ELR (cell line): ENCODE measurements at places on chromosomes 6 and 20.
A peak's percentile ranks its signal among the peaks of the same experiment; 100 is the strongest.

DNA sequence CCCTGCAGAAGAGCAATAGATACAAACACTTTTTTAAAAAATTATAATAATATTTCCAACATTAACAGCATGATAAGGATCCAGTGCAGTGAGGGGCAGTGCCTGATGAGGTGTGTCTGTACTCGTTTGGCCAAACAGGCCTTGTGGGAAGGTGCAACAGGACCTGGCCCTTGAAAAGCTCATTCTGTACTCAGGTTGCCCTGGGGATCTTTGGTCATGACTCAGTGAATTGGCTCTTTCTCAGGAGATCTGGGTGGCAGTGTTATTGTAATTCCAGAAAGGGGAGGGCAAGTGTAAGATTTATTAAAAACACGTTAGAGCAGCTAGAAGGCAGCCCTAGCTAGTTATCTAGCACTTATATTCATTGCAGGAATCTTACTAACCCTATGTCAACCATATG lies 2.9 kb upstream of the SPINT3 start:
- DNase-seq: peak; percentile 8

- no peak for DNase-seq
These were observed 89.8 kb upstream of the ATXN1 start for GRCh38 chr6:16851044-16851540.

DNA sequence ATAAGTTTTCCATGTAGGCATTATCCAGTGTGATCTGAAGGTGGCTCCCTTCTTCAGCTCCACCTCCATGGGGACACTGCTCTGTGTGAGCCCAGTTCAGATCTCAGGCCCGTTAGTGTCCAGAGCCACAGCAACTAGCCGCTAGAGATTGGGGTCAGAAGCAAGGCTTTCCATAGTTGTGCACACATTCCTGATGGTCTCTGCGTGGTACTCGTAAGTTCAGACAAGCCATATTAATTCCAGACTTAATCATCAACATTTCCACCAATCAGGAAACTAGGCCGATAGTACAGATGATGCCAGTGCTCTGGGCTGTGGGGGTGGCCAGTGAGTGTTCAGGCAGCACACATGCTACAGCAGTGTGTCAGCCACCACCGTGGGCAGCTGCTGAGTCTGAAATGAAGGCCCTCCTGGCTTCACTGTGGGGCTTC lies 17.5 kb upstream of the SYNCRIP start:
- peak; percentile 97 for DNase-seq

DNA sequence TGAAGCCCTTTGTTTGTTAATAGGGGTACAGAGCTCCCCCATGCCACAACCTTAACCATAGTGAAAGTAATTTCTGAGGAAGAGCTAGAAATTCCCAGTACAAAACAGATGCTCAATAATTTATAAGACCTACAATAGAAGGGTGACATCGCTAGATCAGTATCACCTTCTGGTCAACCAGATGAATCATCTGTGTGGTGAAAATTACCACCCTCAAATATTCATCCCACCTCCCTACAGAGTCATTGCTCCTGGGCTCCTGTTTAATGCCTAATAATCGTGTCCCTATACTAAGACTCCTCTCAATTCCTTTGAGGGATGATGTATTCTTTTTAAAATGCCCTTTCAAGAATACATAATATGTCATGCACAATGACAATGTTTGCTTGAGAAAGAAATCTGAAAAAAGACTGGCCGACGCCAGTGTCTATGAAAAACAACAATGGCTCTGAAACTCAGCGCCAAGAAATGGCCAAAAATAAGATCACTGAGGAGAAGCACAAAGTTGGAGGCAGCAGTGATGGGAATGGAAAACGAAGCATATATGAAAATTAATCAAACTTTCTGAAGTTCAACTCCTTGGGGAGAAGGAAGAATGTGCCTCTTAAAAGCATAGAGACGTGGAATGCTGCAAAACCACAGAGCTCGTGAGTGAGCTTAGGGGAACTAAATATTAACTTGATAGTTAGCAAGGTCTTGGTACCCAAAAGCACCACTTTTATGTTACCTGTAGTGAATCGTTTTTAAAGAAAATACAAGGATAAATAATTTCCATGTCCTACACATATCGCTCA lies 11.0 kb upstream of the ADGRF5 start:
- peak; percentile 70 for DNase-seq

GRCh38 chr20:7728338-7728737 lies 211.9 kb downstream of the HAO1 start:
- DNase-seq: peak; percentile 40

DNA sequence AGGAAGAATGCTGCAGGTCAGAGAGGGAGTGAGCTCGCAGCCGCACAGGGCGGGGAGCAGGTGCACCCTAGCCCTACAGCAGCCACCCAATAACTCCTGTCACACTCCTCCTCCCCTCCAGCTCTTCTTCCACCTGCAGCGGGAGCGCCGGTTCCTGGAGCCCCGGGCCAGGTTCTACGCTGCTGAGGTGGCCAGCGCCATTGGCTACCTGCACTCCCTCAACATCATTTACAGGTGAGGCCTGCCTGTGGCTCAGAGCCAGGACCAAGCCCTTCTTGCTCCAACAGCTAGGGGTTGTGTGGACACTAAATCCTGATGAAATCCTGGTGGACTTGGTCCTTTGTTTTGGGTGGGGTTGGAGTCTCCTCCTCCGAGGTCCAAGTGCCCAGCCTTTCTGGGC lies 11.7 kb downstream of the SGK2 start:
- DNase-seq: no peak

GRCh38 chr6:6772751-6773150 lies 184.2 kb downstream of the LY86 start:
- no peak for DNase-seq

DNA sequence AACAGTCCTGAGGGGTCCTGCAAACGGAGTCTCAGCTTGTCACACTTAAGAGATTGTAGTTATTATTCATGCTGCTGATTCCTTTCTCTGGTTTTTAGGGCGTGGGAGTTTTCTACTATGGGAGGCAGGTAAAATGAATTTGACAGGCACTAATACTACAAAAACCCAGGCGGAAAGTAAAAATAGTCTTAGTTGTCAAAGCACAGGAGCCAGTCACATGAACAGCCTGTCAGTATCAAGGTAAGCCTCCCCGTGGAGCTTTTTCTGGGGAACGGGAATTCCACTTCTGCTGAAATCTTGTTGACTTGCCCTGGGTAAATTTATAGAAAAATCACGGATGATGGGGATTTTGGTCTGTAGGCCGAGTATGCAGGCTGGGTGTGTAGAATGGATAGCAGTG lies 79.8 kb downstream of the SLC24A3 start:
- DNase-seq: no peak

- DNase-seq: no peak
These were observed 53.4 kb upstream of the TINAG start for GRCh38 chr6:54254886-54255285.

DNA sequence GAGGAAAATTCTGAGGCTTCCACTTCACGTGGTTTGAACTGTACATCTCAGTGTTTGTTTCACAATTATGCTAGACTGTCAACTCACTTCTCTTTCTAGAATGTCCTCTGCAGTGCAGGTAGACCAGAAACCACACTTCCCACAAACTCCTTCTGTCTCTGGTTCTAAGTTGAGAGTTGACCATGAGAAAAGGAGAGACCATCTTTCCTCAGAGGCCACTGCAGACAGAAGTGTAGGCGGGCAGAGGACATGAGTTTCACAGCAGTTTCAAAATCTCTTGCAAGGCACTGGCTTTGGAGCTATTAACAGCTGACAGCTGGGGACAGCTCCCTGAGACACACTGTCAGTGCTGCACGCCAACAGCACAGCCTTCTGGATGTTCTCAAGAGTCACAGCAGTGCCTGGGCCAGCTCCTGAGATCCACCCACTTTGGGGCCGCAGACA lies 55.4 kb upstream of the MOXD1 start:
- no peak for DNase-seq

DNA sequence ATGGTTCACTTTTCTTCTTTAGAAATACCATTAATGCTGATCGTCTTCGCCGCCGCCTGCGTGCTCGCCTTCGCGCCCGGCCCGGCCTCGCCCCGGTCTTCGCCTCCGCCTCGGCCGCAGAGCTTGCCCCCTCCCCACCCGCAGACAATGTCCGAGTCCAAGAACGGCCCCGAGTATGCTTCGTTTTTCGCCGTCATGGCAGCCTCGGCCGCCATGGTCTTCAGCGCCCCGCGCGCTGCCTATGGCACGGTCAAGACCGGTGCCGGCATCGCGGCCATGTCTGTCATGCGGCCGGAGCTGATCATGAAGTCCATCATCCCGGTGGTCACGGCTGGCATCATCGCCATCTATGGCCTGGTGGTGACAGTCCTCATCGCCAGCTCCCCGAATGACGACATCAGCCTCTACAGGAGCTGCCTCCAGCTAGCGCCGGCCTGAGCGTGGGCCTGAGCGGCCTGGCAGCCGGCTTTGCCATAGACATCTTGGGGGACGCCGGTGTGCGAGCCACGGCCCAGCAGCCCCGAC lies 4.8 kb upstream of the PRPH2 start:
- peak; percentile 25 for DNase-seq

DNA sequence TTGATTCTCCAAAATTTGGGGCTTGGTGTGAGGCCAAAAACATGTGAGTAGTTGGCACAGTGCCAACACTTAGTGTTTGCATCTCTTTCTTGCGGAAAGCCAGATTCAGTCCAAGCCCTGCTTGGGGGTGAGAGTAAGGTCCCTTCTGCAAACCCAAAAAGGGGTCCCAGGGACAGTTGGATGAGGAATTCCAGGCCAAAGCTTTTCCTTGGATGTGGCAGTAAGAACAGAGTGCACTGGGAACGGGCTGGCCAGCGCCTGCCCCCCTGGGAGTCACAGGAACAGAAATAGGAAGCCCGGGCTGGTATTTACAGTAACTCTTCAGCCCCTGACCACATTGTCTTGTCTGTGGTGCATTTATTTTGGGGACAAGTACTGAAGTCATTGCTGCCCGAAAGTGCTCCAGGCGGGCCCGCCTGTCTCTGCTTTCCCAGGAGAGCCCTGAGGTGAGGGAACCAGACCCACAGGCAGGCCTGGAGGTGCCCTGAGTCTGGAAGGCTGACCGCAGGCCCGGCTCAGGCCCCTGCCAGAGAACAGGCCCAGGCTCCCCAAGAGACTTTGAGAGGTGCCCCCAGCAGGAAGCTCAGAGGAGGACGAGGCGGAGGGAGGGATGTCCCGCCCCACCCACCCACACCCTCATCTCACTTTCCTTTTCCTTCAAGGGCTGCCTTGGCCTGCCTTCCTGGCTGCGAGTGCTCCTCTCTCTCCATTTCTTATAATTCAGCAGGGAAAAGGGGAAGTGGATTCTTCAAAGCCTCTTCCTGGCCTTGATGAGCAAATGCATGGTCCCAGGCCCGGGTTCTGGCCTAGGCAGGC lies 218.4 kb downstream of the MAFB start:
- DNase-seq: no peak

DNA sequence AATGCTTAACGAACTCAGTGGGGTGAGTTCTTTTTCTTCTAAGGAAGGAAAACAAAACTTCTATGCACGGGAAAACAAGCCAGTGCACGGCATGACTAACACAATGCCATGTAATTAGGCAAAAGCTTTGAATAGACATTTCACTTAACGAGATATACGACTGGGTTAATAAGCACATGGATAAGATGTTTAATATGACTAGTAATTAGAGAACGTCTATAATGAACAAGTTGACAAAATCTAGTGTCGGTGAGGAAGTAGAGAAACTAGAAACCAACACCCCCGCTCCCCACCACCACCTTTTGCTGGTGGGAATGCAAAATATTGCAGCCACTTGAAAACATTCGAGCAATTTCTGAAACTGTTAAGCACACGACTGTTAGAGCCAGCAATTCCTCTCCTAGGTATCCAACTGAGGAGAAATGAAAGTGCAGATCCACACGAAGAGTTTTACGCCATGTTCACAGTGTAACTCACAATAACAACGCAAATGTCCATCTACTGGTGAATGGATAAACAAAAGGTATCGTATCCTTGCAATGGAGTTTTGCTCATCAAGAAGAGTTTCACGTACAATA lies 644.9 kb upstream of the AGPAT4 start:
- no peak for DNase-seq

DNA sequence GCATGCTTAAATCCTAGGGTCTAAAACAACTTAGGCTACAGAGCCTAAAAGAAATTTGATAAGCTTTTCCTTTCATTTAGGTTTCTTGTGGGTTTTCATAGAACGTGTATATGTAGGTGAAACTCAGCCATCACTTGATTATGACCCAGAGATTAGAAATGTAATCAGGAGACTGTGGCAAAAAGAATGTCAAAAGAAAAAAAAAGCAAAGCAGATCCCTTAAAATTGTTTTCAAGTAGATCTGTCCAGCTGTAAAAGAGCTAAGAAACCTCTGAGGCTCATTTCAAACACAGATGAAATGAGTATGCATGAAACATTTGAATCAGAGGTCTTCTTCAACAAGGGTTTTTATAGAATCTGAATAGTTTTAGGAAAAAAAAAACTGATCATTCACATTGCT lies 341.3 kb upstream of the PRDM1 start:
- DNase-seq: no peak

GRCh38 chr6:142387997-142388815 lies 86.4 kb downstream of the ADGRG6 start:
- DNase-seq: peak; percentile 78

DNA sequence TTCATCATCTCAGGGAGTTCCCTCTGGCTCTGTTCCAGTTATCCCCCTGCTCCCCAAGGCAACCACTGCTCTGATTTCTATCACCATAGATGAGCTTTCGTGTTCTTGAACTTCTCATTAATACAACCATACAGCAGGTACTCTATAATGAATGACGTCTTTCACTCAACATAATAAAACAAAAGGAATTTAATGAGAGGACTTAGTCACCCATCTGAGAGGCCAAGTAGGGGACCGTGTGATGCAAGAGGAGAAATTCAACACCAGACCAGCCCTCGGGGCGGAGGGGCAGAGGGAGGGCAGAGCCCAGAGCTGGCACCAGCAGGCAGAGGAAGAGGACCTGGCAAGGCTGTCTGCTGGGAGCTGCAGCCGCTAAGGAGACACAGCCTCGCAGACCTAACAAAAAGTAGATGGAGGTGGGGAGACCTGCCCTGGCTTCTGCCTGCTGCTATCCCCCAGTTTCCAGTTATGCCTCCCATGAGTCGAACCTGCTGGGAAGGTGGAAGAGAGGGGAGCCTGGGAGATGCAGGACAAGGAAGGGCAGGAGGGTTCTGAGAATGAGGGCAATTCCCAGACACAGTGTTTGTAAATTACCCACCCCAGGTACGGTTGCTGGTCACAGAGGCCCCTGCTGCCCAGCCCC lies 13.8 kb downstream of the CCN5 start:
- DNase-seq: peak; percentile 91

DNA sequence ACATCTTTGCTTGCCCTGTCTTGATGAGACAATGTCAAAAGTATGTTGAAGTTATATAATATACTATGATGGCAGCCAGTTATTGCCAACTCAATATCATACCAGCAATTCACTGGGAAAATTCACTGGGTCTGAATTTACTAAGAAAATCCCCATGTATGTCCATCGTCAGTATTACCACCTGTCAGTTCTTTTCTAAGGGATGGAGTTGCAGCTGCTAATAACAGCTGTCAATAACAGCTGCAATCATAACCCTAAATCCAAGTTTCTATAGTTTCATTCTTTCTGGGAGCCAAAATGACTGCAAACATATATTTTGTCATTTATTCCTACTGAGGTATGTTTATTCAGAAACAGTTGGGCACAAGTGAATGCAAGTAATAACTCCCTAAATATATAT lies 132.6 kb upstream of the RIN2 start:
- no peak for DNase-seq
